ENCODE measurements at places on chromosomes 11 and 22. TPM values are rescaled to one million over a fixed set of nuclear protein-coding genes. Genes with fewer than 3 reads are reported as not detected.

Gene UCP3
- total RNA-seq, result 0.12 TPM

Gene MAP6
- total RNA-seq, result 1.2 TPM

Gene LARGE1
- total RNA-seq, result 28.7 TPM

Gene MN1
- total RNA-seq, result 0.47 TPM

Gene SLC22A12
- total RNA-seq, result not detected

All from smooth muscle cell of the coronary artery (primary cell).